Ovary (tissue), 10 donors: ENCODE measurements at places on chromosomes 12 and 14. TPM values are rescaled to one million over a fixed set of nuclear protein-coding genes. Genes with fewer than 3 reads are reported as not detected.

APEX1 gene
- 141 TPM for total RNA-seq

CDCA3 gene
- 1.0 TPM for total RNA-seq

CMKLR1 gene
- total RNA-seq: 8.4 TPM

GRCh38 chr14:96156804-96157760, 47.6 kb upstream of the BDKRB2 start:
- no peak for DNase-seq
- no peaks in the 10 kb centered on the region for H3K27me3 ChIP-seq
- H3K27ac ChIP-seq: no peak overlapping the region
- H3K4me1 ChIP-seq: no peaks in the 10 kb centered on the region
- H3K36me3 ChIP-seq: no peaks in the 10 kb centered on the region

- DNase-seq: no peak
- no peak overlapping the region for H3K27ac ChIP-seq
- H3K4me1 ChIP-seq: peaks cover 3% of the 10 kb centered on the region
- no peaks in the 10 kb centered on the region for H3K36me3 ChIP-seq
- no peaks in the 10 kb centered on the region for H3K27me3 ChIP-seq
Measured at GRCh38 chr12:1053690-1054089, 62.7 kb downstream of the ERC1 start.

- H3K4me1 ChIP-seq: no peaks in the 10 kb centered on the region
- no peak overlapping the region for H3K4me3 ChIP-seq
- no peak for DNase-seq
- no peaks in the 10 kb centered on the region for H3K27me3 ChIP-seq
- no peak overlapping the region for H3K27ac ChIP-seq
Measured at GRCh38 chr12:75642226-75642625, 130.8 kb upstream of the KRR1 start.
